ENCODE measurements at places on chromosomes 1 and 21.

GRCh38 chr1:101520302-101520701 lies 283.5 kb downstream of the S1PR1 start:
- peak; percentile 88 for DNase-seq

GRCh38 chr1:151902858-151903257 lies 6.5 kb downstream of the THEM4 start:
- no peak for DNase-seq

DNA sequence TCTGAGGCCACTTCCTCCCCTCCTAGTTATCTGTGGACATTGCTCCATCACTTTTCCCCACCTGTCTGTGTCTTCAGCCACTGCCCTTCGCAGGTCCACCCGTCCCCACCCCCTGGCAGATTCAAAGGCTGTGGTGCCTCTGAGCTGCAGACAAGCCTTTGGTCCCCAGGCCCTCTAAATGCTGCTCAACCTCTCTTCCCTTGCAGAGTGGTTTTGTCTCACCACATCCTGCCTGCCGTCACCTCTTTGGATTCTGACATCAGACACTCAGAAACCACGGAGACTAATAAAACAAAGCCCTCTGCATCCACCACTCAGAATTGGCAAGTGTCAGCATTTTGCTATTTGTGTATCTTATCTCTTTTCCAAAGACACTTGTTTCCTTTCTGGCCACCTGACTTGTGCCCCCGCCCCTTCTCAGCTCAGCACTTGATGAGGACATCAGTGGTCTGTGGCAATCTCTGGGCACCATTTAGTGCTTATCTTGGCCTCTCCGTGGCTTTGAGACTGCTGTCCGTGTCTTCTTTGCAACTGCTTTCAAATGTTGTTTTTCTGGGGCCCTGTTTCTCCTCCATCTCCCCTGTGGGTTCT lies 7.7 kb downstream of the CNIH3 start:
- DNase-seq, result peak; percentile 92

DNA sequence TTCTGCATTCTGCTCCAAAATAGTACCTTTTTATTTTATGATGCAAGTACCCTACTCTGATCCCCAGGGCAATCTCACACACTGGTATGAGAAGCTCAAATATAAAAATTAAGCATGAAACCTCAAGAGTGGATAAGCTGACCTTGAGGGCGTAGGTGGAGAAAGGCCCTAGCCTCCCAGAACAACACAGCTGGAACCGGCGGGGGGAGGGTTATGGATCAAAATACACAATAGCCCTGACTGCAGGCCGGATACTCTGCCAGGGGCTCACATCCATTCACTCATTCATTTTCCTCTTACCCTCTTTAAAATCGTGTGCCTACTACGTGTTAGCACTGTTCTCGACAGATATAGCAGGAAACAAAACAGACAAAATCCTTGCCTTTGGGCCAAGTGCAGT lies 32.8 kb upstream of the ECE1 start:
- DNase-seq, result no peak

GRCh38 chr1:185991266-185991665 lies 257.1 kb downstream of the HMCN1 start:
- DNase-seq, result no peak

DNA sequence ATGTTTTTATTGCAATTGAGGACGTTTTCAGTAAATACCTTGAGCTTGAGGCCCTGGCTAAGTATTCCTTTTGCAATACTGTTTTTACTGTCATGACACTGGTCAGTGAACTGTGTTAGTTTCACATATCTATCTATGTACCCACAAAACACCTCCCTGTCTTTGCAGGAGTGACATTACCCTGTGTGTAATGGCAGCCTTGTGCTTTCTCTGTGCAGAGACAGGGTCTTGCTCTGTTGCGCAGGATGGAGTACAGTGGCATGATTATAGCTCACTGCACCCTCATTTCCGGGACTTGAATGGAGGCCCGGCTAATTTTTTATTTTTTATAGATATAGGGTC lies 8.9 kb downstream of the YBX1 start:
- DNase-seq, result no peak

GRCh38 chr21:15437883-15438282 lies 291.9 kb upstream of the USP25 start:
- no peak for DNase-seq

DNA sequence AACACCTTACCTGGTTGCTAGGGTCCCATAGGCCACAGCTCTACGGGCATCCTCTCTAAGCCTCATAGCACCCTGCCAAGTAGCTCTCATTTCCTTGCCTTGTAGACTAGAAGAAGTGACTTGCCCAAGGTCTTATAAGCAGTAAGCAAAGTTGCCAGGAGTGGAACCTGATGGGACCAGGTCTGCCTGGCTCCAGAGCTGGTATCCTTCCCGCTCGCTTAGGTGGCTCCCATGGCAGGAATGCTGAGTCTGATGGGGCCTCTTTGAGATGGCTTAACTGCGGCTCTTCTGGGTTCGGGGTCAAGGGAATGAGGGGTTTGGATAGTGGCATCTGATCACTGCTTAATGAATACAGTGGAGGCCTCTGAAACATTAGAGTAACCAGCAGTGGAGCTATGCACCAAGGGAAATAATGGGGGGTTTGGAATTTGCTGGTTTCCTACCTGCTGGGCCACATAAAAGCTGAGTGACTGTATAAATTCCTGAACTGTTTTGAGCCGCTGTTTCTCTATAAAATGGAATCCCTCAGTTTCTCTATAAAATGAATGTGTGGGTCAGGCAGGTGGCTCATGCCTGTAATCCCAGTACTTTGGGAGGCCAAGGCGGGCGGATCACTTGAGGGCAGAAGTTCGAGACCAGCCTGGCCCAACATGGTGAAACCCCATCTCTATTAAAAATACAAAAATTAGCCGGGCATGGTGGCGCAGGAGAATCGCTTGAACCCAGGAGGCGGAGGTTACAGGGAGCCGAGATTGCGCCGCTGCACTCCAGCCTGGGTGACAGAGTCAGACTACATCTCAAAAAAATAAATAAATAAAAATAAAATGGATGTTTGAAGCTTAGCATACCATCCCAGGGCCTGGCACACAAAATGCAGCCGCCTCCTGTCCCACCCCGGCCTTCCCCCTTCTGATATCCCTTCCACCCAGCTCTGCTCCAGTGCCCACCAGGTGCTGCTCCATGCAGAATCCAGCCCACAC lies 12.4 kb downstream of the FAM151A start:
- no peak for DNase-seq

DNA sequence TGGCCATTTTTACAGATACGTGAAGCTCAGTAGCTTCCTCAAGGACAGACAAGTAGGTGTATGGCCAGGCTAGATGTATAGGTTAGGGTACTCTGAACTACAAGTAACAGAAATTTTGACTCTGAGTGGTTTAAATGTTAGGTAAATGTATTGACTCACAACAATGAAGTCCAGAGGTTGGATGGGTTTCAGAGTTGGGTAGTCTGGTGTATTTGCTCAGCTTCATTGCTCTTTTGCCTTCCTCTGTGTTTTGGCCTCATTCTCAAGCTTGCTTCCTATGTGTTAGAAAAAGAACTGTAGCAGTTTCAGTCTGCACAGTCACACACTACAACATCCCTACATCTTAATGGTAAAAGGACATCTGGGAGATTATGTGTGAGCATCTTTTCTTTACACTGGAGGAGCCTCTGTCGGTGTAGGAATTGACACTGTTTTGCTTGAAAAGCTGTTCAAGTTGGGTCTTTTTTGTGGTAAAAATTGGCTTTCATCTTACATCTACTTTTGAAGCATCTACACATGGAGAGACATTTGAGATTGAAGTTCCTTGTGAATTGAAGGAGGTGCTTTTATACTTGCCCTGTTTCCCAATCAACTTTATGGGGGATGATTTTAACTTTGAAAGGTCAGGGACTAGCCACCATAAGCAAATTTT lies 64.4 kb downstream of the MAST2 start:
- DNase-seq, result no peak

DNA sequence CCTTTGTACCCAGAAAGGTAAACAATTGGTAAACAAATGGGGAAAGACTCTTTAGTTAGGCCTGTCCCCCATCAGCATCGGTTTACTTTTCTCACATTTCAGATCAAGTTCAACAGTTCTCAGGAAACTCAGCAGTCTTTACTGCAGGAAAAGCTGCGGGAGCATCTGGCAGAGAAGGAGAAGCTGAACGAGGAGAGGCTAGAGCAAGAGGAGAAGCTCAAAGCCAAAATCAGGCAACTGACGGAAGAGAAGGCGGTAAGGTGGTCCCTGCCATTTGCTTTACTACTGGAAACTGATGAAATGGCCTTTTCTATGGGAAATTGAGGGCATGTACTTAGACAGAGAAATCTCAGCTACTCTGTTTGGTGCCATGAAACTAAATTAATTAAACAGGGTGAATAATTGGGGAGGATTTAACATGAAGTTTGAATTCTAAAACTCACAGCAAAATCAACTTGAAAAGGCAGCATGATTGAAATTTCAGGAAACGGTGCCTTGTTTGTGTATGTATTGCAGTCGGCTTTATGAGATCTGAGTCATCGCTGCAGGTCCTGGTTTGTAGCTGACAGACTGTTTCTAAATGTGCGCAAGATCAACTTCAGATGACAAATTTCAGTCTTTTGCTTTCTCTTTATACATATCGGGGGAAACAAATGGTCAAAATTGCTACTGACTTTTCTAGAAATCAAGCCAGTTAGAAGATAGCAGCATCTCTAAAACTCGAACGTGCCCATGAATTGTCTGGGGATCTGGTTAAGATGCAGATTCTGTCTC lies 67.9 kb upstream of the EFHD2 start:
- peak; percentile 18 for DNase-seq

DNA sequence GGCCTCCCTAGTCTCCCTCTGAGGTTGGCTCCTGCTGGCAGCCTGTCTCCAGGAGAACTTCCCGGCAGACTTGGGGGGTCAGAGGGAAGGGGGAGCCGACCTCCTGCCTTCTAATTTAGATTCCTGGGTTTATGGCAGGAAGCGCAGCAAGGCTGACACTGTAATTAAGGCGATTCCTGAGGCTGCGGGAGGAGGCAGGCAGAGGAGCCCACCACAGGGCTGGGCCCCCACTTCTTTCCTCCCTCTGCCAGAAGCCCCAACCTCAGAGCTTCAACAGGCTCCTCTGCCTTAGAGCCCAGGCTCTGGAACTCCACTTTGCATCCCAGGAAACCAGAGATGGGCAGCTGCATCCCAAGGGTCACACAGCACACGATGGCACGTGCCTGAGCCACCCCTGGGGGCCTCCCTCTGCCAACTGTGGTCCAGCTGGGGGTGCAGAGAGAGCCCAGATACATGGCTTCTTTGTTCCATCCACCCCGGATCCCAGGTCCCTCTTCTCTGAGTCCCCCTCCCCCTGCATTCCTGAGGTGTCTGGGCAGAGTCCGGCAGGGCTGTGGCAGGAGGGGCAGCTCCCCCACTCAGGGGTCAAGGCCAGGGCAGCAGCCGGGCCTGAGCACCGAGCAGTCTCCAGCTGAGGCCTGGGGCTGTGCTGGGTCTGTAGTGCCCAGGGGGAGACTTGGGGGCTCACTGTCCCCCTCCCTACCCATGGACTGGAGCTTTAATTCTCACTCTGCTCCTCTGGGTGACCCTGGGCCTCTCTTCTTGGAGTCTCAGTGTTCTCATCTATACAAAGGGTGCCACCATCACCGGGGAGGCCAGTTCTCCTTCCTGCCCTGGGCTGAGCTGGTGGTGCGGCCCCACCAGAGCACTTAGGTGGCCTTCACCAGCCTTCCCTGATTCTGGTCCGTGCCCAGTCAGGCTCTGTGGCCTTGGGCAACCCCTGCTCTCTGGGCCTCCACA lies 39.4 kb upstream of the FAM131C start:
- no peak for DNase-seq

GRCh38 chr1:115239148-115239422 lies 99.0 kb downstream of the NGF start:
- DNase-seq, result peak; percentile 40

- no peak for DNase-seq
Measured at GRCh38 chr1:53617382-53617781, 121.6 kb downstream of the GLIS1 start.

- DNase-seq, result no peak
Measured at GRCh38 chr1:150815871-150816270, 7.8 kb upstream of the CTSK start.
